ENCODE measurements at places on chromosomes 11 and 22. TPM values are rescaled to one million over a fixed set of nuclear protein-coding genes. Genes with fewer than 3 reads are reported as not detected.

ZP1 gene
- not detected for total RNA-seq

KCNK4 gene
- total RNA-seq = 0.39 TPM

OR56A1 gene
- not detected for total RNA-seq

GRCh38 chr11:5564259-5565019 is 16.1 kb upstream of the OR52H1 start:
- H3K4me3 ChIP-seq = no peak overlapping the region
- H3K27ac ChIP-seq = no peak overlapping the region
- no peaks in the 10 kb centered on the region for H3K4me1 ChIP-seq
- H3K27me3 ChIP-seq = no peaks in the 10 kb centered on the region
- H3K36me3 ChIP-seq = no peaks in the 10 kb centered on the region
- no peak for DNase-seq

DNA sequence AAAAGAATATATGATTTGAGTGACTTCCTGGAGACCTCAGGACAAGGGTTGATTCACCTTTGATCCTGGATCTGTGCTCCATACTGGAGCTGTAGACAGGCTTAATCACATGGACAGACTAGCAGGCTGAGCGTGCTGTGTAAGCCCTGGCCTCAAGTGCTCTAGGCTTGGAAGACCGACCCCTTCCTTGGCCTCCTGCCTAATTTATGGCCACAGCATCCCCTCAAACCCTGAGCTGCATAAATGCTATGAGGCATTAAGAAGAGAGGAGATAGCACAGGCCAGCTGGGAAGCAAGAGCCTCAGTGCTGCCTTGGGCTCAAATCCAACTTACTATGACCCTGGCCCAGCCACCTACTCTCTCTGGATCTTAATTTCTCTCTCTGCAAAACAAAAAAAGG is 385.1 kb downstream of the BUD13 start:
- H3K4me1 ChIP-seq = no peaks in the 10 kb centered on the region
- no peak for DNase-seq
- no peaks in the 10 kb centered on the region for H3K27me3 ChIP-seq
- H3K36me3 ChIP-seq = no peaks in the 10 kb centered on the region
- no peak overlapping the region for H3K4me3 ChIP-seq

All from B cell (primary cell).